ENCODE measurements at places on chromosomes 6 and 20.

DNA sequence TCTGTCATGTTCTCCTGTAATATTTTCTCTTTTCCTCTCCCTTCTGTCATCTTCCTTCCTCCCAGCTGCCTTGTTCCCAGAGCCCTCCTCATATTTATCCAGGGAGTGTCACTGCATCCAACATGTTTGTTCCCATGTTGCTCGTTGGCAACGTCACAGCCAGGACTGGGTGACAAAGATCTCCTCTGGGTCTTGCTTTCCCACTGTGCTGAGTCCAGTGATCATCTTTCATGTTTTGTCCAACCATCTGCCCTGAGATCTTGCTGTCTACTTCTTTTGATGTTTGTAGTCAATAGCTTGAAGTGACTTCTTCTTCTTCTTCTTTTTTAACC is 26.6 kb downstream of the FARS2 start:
- no peak for DNase-seq

GRCh38 chr6:136421537-136422158 is 128.6 kb downstream of the MAP7 start:
- DNase-seq, result no peak

DNA sequence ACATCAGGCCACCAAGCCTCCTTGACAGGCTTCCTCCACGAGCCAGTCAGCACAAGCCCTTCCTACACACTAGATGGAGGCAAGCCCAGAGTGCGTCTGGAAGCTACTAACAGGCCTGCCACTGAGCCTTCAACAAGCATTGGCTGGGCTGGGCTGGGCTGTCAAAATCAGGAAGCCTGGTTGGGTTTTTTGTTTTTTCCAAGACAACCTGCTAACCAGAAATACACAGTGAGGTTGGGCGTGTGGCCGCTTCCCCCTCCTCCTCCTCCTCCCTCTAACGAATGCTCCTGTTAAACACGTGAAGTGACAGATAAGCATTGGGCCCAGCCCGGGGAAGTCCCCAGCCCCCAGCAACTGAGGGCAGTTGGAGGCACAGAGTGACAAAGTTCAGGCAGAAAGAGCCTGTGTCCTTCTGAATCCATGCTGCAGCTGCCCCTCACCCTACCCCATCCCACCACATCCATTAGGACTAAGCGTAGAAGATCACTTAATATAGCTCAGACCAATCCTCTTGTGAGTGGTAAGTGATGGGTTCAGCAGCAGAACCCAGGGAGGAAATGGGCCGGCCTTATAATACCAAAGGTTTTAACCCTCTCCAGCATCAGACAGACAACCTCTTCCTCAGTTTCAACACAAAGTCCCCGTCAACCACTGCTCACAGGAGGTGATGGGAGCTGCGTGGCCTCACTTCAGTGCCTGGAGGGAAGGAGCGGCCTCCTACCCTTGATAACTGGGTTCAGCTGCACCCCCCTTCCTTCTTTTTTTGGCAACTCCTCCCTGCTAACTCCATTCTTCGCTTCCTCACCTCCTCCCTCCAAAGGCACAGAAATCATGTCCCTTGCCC is 1.1 kb downstream of the NFATC2 start:
- peak; percentile 58 for DNase-seq

DNA sequence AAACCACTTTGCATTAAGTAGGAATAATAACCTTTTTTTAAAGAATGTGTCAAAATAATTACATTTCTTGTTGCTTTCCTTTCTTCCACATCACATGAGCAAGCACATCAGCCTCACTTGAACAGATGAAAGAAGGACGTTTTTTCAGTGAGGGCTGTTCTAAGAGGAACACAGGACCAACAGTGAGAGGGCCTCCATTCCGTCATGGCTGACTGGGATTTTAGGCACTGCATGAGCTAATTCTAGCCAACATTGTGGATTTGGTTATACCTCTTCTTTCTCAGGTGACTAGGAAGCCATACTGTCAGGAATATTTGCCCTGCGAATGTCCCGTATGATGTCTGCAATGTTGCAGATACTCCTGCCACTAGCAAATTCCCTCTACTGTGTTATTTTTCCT is 87.6 kb downstream of the LINC00237 start:
- DNase-seq, result no peak

DNA sequence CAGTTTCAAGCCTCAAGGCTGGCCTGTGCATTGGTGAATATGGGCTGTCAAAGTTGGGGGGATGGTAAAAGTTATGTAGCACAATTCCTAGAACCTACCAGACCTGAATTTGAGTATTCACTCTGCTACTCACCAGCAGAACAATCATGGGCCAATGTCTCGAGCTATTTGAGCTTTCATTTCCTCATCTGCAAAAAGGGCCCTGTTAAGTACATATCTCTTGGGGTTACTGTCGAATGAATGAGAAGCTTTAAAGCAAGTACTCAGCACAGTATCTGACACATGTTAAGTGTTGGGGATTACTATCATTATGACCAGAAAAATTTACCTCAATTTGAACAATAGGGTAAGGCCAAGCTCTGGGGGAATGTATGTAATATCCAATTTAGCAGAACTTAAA is 13.5 kb upstream of the ENPP4 start:
- DNase-seq, result no peak

DNA sequence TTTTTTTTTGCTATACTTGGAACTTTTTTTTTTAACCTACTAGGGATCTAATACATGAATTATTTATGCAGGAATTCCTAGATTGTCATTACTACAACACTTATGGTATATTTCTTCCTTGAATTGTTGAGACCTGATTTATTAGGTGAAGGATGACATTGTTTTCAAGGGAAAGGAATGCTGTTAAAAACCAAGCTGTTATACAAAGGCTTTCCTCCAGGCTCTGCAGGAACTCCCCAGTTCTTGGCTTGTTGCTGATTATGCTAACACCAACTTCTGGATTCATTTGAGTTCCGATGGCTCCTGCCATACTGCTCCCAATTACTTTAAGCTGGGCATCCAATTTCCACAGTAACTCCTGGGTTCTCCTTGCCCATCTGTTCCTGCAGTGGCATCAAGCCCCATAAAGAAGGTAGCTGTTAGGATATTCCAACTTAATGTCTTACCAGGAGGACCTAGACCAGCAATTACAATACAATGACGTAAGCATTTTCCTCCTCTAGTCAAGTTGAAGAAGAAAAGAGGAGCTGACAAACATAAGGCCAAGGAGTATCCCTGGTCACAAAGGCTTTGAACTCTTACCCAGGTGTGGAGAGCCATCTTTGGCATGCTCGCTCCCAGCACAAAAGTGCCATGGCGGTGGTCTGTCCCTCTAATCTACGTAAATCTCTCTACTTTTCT is 215.9 kb upstream of the AGPAT4 start:
- DNase-seq, result no peak

DNA sequence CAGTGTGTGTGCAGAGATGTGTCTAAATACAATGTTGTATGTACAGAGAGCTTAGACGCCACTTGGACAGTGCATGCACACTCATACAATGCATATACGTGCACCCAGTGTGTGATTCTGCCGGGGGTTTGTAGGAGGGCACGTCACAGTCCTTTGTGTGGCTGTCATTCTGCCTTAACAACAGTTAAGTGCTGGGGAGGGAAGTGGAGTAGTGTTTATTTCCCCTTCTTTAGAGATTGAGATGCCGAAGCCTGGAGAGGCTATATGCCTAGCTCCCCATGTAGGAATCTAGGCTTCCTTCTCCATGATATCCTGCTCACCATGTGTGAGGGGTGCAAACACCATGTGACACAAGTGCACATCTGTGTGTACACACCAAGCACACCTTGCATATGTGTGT is 38.2 kb downstream of the MDFI start:
- DNase-seq, result no peak

- no peak for DNase-seq
Observed at GRCh38 chr6:136378888-136379287, 89.2 kb upstream of the BCLAF1 start.

DNA sequence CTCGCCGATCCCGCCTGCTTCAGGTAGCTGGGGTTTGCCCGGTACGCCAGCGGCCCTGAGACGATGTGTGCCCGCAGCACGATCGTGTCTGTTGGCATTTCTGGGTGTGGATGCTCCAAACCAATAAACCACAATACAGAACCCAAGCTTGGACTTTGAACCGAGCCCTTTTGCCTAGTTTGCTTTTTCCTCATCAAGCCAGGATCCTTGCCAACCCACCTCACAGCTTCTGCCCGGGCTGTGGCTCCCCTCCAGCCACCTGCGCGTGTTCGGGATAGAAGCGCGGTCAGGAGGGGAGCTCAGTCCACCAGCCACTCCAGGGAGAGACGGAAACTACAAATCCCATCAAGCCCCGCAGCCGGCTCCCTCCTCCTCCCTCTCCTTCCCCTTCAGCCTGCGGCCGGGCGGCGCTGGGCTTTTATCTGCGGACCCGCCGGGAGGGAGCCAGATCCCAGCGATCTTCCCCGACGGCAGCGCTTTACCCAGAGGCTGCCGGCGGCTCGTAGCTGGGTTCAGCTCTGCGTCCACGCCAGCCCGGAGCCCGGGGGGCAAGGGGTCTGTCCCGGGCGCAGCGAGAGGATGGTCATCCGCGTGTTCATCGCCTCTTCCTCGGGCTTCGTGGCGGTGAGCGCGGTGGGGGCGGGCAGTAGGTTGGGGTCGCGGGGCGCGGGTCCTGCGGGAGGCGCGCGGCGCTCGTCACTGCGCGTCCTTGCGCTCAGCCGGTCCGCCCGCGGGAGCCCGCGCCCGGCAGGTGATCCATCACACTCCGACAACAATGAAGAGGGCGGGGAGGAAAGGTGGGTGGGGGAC is at the start of gene SH3BGRL2:
Gene SH3BGRL2 (plus strand): TSS at position 447 of the 810 bp plus-strand sequence. CDS start 133 bp downstream, at position 580.
- DNase-seq, result no peak
